ENCODE measurements at places on chromosomes 4 and X.

GRCh38 chr4:48315728-48316630 is 25.4 kb upstream of the SLAIN2 start:
- DNase-seq, result no peak

DNA sequence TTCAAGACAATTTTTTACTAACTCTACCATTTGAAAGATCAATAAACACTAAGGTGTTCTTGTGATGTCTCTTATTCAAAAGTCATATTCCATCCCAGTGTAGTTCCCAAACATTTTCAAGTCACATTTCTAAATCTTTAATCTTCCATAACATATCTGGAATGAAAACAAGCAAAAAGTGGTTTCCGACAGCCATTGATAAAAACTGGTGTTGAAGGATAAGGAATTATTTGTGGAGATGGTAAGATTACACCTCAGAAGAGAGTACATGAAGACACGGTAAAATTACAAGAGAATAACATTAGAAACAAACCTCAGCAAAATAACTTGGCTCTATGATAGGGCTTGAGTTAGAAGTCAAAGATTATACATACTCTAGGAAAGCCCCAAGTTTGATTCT is 4.3 kb downstream of the CHIC2 start:
- no peak for DNase-seq

GRCh38 chrX:124018023-124018422 is 56.5 kb downstream of the STAG2 start:
- no peak for DNase-seq

DNA sequence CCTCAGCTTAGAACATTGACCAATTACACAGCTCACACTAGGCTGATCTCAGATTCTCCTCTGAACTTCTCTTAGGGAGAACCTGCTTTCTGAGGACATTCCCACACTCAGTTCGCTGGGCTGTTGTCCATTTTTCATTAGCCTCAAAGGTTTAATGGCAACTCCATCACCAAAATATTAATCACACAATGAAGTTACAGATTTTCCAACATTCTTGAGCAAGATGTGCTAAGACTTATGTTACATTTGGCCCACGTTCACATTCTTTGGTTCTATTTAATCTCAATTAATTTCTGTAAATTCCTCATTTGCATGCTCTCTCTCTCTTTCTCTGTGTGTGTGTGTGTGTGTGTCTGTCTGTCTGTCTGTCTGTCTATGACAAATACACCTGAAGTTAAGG is 82.3 kb upstream of the EDNRA start:
- DNase-seq, result no peak

DNA sequence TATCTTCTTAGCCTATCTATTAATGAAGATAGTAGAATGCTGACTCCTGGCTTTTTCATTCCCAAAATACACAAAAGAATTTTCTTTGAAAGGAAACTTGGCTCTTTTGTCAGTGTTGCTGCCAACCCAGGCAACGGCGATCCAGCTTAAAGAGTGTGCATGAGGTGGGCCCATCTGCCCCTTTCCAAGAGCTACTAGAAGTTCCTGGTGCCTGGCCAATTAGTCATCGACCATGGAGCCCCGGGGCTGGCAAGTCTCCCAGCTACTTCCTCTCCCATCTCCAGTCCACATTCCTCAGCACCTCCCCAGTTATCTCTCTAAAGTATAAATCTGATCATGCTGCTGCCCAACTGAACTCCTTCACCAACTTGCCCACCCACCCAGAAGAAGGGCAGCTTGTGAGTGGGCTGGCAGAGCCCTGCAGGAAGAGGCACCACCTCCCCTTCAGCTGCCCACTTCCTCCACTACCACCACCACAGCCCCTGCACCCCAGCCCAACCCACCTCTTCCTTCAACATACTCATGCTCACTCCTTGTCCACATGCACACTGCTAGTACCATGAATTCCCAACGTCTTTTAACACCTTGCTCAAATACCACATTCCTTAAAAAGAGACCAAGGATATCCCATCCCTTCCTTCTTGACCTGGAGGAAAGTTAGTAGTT is 158.2 kb upstream of the MAP3K15 start:
- no peak for DNase-seq

GRCh38 chrX:125998432-125998831 is 167.7 kb downstream of the DCAF12L2 start:
- DNase-seq, result no peak

- no peak for DNase-seq
These were observed 252.6 kb downstream of the TENM3 start for GRCh38 chr4:182495645-182496385.

DNA sequence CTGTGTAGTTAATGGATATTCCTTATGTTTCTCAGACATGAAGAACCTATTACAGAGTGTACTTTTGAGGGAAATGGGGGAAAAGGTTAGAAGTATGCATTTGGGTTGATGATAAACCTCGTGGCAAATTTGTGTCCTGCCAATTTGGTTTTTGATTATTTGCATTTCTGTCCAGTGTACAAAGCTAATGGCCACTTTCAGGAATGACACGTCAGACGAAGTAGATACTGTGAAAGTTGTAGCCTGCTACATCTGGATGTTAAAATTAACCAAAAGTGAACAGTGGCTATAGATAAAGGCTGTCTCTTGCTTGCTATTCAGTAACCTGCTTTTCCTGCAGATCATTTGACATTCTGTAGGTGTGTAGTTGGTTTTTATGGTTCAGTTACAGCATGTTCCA is 1.0 kb downstream of the PRDX4 start:
- DNase-seq, result no peak

DNA sequence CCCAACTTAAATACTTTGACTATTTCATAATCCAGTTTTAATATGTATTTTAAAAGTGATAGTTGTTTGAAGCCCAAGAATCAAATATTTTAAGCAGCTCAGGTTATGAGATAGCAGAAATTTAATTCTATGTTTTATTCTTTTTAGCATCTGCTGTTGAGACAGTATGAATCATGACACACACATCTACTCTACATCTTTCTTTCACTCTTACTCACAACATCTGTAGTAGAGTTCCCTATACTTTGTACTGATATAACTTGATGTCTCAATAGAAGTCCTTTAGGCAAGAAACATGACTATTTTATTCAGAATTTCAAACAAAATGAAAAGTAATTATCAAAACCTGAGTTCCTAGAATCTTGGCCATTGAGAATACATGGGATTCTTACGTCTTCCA is 187.9 kb upstream of the GNPDA2 start:
- DNase-seq, result no peak
